NCI-H2171 treated with DMSO at 0.1 percent for 48 hours (cell line): ENCODE measurements at places on chromosomes 2 and 18.
A peak's percentile ranks its signal among the peaks of the same experiment; 100 is the strongest.

DNA sequence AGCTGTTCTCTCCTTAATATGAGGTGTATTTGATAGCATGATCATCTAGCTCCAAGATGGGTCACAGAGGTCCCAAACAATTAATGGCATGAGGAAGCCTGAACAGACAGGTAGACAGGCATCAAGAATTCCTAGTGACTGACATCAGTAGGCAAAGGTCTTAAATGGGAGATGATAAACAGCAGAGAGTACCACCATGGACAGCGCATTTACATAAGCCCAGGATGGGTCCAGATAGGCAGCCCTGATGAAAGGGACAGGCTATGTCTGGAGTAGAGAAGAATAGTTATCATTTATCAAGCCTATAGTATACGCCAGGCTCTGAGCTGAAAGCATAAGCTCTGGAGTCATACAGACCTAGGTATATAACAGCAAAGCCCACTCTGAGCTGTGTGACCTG lies 434.7 kb upstream of the SETBP1 start:
- DNase-seq: no peak

- peak; percentile 79 for DNase-seq
Measured at GRCh38 chr18:45690975-45691815, 32.8 kb upstream of the SLC14A1 start.

DNA sequence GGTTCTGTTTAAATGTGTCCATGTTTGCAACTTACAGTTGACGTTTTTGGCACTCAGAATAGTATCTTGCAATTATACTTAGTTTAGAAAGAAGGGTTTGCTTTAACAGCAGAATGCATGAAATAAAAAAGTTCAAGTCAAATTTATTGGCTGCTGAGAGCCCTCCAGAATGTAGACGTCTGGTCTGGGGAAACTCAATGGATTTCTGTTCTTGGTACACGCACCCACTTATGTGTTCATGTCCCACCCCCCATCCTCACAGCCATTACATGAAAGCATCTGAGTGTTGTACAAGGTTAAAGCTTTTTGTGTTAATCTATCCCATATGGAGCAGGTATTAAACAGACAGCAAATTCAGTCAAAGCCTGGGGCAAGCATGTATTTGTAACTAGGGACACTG lies 219.5 kb downstream of the SOX11 start:
- DNase-seq: no peak

- no peak for DNase-seq
Measured at GRCh38 chr18:22731398-22731797, 201.7 kb upstream of the RBBP8 start.

DNA sequence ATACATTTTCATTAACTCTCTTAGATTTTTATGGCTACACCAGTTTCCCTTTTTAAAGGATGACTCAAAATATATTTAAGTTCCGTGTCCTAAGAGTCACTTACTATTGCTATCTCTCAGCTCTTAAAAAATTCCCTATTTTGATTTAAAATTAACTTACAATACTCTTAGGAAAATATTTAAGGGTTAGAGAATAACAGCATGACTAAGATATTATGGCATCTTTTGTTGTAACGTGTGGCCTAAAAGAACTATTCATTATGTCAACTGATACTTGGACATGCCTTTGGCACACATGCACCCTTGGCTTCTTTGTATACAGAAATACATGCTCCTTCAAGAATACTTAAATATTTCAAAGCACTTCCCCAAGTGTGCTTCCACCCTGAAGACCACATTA lies 42.3 kb downstream of the SCN3A start:
- no peak for DNase-seq
